ENCODE measurements at places on chromosomes 5 and 9.

- DNase-seq = no peak
Observed at GRCh38 chr5:126872561-126873354, 95.8 kb downstream of the LMNB1 start.

DNA sequence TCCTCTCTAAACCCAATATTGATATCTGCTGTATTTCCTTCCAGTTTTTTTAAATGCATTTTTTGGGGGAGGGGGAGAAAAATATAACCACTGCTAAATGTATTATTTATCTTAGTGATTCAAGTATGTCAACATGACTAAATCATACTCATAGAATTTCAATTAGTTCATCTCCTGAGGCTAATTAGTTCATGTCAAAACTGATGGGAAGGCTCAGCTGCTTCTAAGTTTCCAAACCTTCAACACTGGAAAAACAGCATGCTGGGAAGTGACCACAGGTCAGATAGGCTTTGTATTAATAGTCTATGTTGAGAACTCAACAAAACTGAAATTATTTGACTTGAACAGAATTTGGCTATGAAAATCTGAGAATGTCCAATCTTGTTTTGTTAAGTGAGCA is 118.7 kb downstream of the TTLL11 start:
- DNase-seq = no peak

- DNase-seq = no peak
Observed at GRCh38 chr5:148418511-148418910, 34.8 kb downstream of the FBXO38 start.

- no peak for DNase-seq
Observed at GRCh38 chr5:15037247-15037908, 165.8 kb upstream of the ANKH start.

DNA sequence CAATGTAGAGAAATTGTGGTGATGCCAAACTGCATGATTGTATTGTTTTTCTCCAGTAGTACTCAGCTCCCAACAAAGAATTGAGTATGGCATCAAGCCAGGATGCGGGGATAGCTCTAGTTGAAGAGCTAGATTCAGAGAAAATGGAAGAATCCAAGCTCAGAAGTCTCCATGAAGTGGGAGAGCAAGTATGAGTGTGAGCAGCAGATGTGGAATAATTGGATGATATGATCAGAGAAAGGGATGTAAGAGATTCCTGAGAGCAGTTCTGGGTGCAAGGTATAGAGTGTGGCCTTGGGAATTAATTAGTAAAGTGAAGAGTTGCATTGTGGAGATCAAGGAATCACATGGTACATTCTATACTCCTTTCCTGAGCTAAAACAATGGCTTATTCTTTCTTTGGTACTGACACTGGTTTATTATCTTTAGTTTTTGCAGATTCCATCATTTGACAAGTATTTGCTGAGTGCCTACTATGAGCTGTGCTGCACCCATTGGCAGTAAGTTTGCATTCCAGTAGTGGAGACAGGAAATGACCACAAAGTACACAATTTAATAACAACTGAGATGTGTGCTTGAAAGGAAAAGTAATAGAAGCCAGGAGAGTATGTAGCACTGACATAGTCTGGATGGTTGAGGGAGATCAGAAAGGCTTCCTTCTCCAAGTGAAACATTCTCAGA is 177.1 kb downstream of the CPLANE1 start:
- DNase-seq = no peak

- no peak for DNase-seq
Observed at GRCh38 chr5:67303356-67303755, 106.8 kb upstream of the CD180 start.

- DNase-seq = no peak
Observed at GRCh38 chr9:60545346-60545877, 368.8 kb upstream of the SPATA31A5 start.

GRCh38 chr5:150457121-150457520 is 7.6 kb upstream of the RPS14 start:
- DNase-seq = no peak

GRCh38 chr9:84759300-84759750 is 89.8 kb downstream of the NTRK2 start:
- no peak for DNase-seq

DNA sequence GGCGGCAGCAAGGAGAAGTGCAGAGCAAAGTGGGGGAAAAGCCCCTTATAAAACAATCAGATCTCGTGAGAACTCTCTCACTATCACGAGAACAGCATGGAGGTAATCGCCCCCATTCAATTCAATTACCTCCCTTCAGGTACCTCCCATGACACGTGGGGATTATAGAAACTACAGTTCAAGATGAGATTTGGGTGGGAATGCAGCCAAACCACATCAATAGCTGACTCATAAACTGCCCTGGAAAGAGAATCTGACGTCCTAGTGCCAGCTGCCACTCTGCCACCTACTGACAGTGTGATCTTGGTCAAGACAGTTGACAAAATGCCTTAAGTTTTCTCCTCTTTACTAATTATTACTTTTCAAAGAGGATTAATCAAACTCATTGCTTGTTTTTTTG is 128.3 kb downstream of the GPBP1 start:
- no peak for DNase-seq

GRCh38 chr9:98356953-98357690 is 101.7 kb upstream of the TBC1D2 start:
- no peak for DNase-seq

GRCh38 chr5:39761199-39761950 is 336.6 kb upstream of the DAB2 start:
- DNase-seq = no peak

- no peak for DNase-seq
Observed at GRCh38 chr5:180777475-180777874, 25.1 kb downstream of the MGAT1 start.

- DNase-seq = no peak
Observed at GRCh38 chr5:71977311-71977710, 130.0 kb upstream of the MAP1B start.

GRCh38 chr5:109951758-109952157 is 262.0 kb downstream of the MAN2A1 start:
- no peak for DNase-seq

GRCh38 chr9:115808695-115809094 is 344.9 kb upstream of the PAPPA start:
- DNase-seq = no peak

DNA sequence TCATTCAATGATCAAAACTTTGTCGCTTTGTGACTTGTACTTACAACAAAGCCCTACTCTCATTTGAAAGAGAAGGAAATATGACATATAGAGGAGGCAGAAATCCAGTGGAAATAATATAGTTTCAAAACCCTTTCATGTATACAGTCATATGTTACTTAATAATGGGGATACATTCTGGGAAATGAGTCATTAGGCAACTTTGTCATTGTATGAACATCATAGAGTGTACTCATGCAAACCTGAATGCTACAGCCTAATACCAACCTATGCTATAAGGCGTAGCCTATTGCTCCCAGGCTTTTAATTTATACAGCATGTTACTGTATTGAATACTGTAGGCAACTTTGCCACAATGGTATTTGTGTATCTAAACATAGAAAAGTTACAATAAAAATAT is 69.0 kb upstream of the SMC2 start:
- no peak for DNase-seq

DNA sequence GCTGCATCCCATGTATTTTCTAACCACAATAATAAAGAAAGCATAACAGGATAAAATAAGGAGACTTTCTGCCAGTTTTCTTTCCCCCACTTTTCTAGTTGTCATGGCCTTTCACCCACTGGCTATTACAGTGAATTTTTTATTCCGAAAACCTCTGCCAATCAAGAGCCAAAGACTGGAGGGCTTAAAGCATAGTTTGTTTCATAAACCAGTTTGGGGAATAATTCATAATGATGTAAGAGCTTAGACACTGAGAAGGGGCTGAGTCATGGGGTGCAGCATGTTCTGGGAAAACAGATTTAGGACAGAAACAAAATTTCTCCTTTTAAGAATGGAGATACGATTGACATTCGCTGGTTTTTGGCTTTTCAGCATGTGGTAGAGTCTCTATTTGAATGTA is 4.4 kb upstream of the GLIPR2 start:
- no peak for DNase-seq

DNA sequence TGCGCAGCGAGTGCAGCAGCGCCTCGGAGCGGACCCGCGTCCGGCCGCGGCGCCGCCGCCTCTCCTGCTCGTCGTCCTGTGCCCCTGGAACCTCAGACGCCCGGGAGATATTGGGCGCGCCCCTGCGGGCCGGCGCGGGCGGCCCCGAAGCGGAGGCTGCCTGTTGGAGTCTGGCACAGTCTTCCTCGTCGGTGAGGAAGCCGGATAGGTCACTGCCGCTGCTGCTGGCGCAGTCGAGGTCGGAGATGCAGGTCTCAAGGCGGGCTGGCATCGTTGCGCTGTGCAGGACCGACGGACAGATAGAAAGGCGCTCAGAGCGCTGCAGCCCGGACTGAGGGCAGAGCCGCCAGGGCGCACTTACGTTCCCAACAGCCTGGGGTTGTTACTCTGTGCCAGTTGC is 344 bp downstream of the NEUROG1 start:
- DNase-seq = no peak

DNA sequence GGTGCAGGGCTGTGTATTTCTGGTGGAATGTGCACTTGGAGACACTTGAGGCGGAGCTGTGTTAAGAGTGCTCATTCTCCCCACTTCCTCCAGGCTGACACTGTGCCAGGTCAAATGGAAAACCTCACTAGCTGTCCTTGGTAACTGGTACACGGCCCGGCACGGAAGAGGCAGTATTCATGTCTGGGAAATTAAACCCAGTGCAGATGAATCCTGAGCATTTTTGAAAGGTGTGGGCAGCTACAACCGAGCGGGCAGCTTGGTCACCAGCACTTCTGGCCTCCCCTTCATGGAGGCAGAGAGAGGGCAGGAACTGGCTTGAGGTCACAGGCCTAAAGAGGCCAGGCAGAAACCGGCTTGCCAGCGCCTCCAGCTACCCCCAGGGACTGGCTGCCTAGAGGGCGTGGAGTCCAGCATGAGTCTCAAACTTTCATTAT is 1.6 kb downstream of the CLPTM1L start:
- DNase-seq = no peak

- no peak for DNase-seq
Observed at GRCh38 chr5:111498346-111498745, 14.0 kb downstream of the STARD4 start.

DNA sequence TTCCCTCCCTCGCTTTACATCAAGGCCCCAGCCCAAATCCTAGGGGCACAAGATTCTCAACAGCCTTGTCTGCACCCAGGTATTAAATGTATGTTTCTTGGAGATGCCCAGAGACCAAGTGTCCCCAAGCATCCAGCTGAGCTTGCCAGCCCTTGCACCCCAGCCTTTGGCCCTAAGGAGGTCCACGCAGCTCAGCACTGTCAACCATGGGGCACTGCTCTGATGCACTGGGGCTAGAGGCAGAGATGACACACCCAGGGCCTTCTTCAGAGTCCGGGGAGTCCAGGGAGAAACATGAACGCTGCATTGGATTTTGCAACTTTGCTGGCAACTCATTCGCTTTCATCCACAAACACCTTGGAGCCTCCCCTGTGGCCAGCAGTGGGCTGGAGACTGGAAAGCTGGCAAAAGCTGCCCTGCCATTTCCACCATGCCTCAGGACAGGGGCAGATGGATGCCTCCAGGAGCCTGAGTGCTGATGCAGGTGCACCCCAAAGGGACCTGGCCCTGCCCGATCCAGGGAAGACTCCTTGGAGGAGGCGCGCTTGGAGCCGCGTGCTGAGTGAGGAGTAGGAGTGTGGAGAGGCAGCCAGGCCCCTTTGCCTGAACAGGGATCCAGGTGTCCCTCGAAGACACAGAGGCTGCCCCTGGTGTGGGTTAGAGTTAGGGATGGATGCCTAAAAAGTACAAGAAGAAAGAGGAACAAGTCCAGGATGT is 19.3 kb downstream of the PAEP start:
- DNase-seq = no peak

DNA sequence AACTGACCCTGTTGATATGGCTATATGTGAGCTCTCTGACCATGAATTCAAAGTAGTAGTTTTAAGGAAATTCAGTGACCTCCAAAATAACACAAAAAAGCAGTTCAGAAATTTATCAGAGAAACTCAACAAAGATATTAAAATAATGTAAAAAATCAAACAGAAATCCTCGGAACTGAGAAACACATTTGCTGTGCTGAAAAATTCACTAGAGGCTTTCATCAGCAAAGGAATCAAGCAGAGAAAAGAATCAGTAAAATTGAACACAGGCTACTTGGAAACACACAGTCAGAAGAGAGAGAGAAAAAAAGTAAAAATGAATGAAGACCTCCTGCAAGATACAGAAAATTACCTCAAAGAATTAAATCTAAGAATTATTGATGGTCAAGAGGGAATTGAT is 417.2 kb downstream of the TMEM232 start:
- no peak for DNase-seq

DNA sequence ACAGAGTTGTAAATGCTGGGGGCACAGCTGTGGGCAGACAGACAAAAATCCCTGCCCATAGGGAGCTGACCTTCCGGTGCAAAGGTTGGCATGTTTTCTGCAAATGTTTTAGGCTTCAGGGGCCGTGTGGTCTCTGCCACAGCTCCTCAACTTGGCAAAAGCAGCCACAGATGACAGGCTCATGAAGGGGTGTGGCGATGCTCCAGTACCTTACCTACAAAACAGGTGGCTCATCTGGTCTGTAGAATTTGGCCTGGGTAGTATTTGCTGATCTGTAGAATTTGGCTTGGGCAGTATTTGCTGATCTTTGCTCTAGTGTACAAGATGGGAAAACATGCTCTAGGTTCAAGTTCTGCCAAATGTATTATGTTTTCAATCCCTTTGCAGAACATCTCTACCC is 283.9 kb downstream of the GADD45G start:
- no peak for DNase-seq

- no peak for DNase-seq
Observed at GRCh38 chr5:69493396-69494133, 975 bp downstream of the OCLN start.

- no peak for DNase-seq
Observed at GRCh38 chr9:88920645-88921044, 70.6 kb upstream of the S1PR3 start.

- no peak for DNase-seq
Observed at GRCh38 chr5:13987843-13988464, 43.5 kb upstream of the DNAH5 start.

- DNase-seq = no peak
Observed at GRCh38 chr5:148214665-148215185, 11.9 kb downstream of the SPINK6 start.

DNA sequence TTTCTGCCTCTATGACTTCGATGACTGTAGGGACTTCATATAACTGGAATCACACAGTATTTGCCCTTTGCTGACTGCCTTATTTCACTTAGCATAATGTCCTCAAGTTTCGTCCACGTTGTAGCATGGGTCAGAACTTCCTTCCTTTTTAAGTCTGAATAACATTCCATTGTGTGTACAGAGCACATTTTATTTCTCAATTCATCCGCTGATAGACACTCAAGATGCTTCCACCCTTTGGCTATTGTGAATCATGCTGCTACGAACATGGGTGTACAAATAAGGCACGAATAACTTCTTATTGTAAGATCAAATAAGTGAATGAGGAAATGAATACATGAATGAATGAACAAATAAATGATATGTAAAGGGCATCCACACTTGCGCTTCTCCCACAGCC is 13.0 kb downstream of the BARX1 start:
- DNase-seq = no peak

- DNase-seq = no peak
Observed at GRCh38 chr5:9617739-9618504, 12.2 kb downstream of the TAS2R1 start.

Data from D721Med (cell line).